ENCODE measurements at places on chromosomes 16 and 17. TPM values are rescaled to one million over a fixed set of nuclear protein-coding genes. Genes with fewer than 3 reads are reported as not detected.
A peak's percentile ranks its signal among the peaks of the same experiment; 100 is the strongest.

DNA sequence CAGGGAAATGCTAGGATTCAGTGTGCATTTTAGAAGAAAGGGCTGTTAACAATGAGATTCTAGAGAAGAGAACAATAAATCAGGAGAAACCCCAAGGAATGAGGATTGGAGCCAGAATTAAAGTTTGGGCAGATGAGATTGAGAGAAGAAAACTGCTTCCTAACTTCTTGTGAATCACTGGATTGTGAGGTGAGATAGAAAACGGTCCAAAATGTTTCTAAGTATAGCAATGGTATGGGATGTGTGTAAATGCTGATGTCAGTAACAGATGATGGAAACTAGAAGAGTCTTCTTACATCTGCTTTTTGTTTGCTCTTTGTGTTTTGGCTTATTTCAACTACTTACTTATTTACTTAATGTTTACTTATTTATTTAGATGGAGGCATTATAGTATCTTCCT, 123.0 kb downstream of the KCNJ2 start:
- H3K4me1 ChIP-seq, result no peaks in the 10 kb centered on the region
- H3K27ac ChIP-seq, result no peak overlapping the region
- no peak overlapping the region for H3K4me3 ChIP-seq
- no peaks in the 10 kb centered on the region for H3K36me3 ChIP-seq

- no peaks in the 10 kb centered on the region for H3K36me3 ChIP-seq
- H3K27ac ChIP-seq, result no peak overlapping the region
- no peaks in the 10 kb centered on the region for H3K27me3 ChIP-seq
- H3K4me3 ChIP-seq, result no peak overlapping the region
- DNase-seq, result no peak
Observed at GRCh38 chr16:60166-60565, 6.5 kb downstream of the SNRNP25 start.

DNA sequence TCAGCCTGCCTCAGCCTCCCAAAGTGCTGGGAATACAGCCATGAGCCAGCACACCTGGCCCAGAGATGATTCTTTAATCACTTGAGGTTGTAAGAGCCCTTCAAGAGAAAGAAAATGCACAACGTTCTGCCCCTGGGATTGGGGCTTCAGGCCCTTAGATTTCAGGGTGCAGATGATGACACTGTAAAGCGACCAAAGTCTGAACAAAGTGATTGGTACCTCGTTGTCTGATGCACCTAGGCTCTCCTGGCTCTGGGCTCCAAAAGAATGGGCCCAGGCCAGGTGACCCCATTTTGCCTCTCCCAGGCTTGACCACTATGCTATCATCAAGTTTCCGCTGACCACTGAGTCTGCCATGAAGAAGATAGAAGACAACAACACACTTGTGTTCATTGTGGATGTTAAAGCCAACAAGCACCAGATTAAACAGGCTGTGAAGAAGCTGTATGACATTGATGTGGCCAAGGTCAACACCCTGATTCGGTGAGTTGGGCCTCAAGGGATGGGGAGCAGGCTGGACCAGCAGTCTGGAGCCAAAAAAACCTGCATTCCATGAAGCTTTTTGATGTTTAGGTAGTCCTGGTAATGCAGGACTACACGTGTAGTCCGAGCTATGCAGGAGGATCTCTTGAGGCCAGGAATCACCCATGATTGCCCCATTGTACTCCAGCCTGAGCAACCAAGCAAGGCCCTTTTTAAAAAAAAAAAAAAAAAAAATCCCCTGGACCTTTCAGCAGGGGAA, 2.8 kb downstream of the RPL23A start:
- H3K27me3 ChIP-seq, result no peaks in the 10 kb centered on the region
- H3K27ac ChIP-seq, result no peak overlapping the region
- H3K4me1 ChIP-seq, result peaks cover 2% of the 10 kb centered on the region
- H3K36me3 ChIP-seq, result peaks cover 5% of the 10 kb centered on the region

GRCh38 chr17:18968945-18969887, 17.3 kb downstream of the SLC5A10 start:
- no peak overlapping the region for H3K4me3 ChIP-seq
- H3K4me1 ChIP-seq, result peaks cover 3% of the 10 kb centered on the region
- H3K27ac ChIP-seq, result peak overlapping the region; percentile 42

DNA sequence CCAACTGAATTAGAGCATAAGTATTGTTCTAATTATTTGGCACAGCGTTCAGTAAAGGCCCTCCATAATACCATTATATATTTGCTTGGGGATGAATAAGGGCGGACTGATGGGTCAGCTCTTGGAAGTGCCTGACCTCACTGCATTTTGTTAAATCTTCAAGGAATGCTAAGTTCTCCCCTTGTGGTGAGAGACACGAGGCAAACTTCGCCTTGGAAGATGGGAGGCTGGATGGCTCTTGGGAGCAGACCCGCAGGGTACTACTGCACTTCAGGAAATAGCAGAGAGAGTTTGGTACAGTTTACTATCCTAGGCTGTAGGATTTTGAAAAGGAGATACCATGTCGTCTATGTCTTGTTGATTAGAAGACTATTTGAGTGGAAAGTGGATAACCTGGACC, 87.0 kb upstream of the RPRML start:
- peak; percentile 5 for DNase-seq
- no peaks in the 10 kb centered on the region for H3K27me3 ChIP-seq
- no peak overlapping the region for H3K4me3 ChIP-seq

DNA sequence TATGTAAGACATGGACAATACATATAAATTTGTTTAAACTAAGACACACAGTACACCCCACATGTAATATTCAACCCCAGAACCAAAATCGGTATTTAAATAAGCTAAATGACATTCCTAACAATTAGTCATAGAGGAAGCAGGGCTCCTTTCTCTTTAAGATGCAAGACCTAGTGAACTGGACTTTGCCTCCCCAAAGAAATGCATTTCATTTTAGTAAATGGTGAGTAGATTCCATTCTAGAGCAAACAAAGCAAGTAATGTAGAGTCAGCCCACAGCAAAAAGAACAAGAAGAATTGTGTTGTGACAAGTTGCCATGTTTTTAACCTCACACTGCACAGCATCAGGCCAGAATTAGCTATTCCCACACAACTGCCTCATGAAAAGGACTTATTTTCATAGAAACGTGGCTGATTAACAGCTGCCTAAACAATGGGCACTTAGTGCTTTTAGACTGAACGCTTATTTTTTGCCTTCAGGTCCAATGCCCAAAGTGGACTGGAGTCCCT, 14.4 kb downstream of the DNAJC7 start:
- no peaks in the 10 kb centered on the region for H3K27me3 ChIP-seq
- H3K4me3 ChIP-seq, result no peak overlapping the region
- H3K27ac ChIP-seq, result no peak overlapping the region
- H3K4me1 ChIP-seq, result peaks cover 16% of the 10 kb centered on the region
- DNase-seq, result peak; percentile 80

GRCh38 chr16:8798174-8798527, 512 bp downstream of the PMM2 start:
- H3K4me1 ChIP-seq, result peaks cover 31% of the 10 kb centered on the region
- no peaks in the 10 kb centered on the region for H3K27me3 ChIP-seq
- peaks cover 6% of the 10 kb centered on the region for H3K36me3 ChIP-seq
- H3K27ac ChIP-seq, result peak overlapping the region; percentile 93

GRCh38 chr16:4684763-4685162, 8.6 kb upstream of the NUDT16L1 start:
- H3K4me3 ChIP-seq, result no peak overlapping the region
- DNase-seq, result no peak

DNA sequence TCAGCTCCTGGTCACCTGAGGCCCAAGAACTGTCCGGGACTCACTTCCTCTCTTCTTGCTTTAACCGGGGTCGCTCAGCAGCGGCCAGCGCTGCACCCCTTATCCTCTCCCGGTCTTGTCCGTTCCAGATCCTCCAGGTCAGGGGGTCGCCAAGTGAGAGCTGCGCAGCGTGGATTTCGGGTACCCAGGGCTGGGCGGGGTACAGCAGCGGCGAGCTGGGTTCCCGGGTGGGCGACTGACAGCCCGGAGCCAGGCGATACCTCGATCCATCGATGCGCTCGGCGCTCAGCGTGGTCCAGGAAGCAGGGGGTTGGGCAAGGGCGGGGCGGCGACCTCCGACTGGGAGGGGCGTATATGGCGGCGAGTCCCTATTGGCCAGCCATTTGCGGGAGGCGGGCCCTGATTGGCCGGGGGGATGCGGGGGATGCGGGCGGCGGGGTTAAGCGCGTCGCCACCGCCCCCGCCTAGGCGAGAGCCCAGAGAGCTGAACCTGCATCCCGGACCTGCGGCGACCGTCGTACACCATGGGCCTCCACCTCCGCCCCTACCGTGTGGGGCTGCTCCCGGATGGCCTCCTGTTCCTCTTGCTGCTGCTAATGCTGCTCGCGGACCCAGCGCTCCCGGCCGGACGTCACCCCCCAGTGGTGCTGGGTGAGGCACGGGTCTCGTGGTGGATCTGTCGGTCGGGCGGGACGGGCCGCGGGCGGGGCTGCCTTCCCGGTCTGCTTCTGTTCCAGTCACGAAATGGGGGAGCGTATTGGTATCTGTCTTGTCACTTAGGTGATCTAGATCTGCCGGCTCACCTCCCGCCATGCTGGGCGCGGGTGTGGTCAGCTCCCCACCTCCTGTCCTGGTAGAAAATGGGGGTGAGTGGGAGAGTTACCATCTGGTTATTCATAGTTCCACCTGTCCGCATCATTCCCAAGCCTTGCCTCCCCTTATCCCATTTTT, at the start of gene PLA2G15:
Gene PLA2G15, plus strand, starts transcription at position 471 of the 951 bp plus-strand sequence. Its CDS starts 54 bp downstream, at position 525.
- H3K27me3 ChIP-seq, result no peaks in the 10 kb centered on the region
- H3K27ac ChIP-seq, result peak within 1 kb of the TSS; percentile 8
- no peaks in the 10 kb centered on the region for H3K36me3 ChIP-seq

DNA sequence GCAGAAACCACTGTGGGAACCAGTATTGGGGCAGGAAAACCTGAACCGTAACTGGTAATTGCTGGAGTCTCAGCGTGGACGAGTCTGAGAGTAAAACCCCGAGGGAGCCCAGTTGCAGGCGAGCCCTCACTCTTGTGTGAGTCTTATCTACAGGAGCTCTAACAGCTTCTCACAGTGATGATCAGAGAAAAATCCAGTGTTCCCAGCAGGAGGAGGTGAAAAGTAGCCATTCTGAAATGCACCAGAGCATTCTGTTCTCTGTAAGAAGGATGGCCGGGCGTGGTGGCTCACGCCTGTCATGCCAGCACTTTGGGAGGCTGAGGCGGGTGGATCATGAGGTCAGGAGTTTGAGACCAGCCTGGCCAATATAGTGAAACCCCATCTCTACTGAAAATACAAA, 161.2 kb downstream of the COPRS start:
- no peaks in the 10 kb centered on the region for H3K4me1 ChIP-seq
- no peak overlapping the region for H3K4me3 ChIP-seq
- DNase-seq, result no peak
- no peaks in the 10 kb centered on the region for H3K36me3 ChIP-seq

GRCh38 chr17:63075969-63076368, 109.9 kb downstream of the TANC2 start:
- no peak overlapping the region for H3K27ac ChIP-seq
- H3K4me3 ChIP-seq, result no peak overlapping the region
- no peaks in the 10 kb centered on the region for H3K4me1 ChIP-seq

- no peak overlapping the region for H3K27ac ChIP-seq
- DNase-seq, result no peak
- no peak overlapping the region for H3K4me3 ChIP-seq
- H3K4me1 ChIP-seq, result no peaks in the 10 kb centered on the region
- no peaks in the 10 kb centered on the region for H3K27me3 ChIP-seq
Observed at GRCh38 chr16:88116121-88116520, 164.9 kb downstream of the BANP start.

GRCh38 chr16:51450376-51450775, 299.3 kb upstream of the SALL1 start:
- no peaks in the 10 kb centered on the region for H3K4me1 ChIP-seq
- H3K4me3 ChIP-seq, result no peak overlapping the region
- H3K27me3 ChIP-seq, result no peaks in the 10 kb centered on the region
- DNase-seq, result no peak

- no peaks in the 10 kb centered on the region for H3K36me3 ChIP-seq
- H3K4me3 ChIP-seq, result peak overlapping the region; percentile 13
- H3K27me3 ChIP-seq, result no peaks in the 10 kb centered on the region
- no peak overlapping the region for H3K27ac ChIP-seq
Observed at GRCh38 chr16:88770461-88771293, 14.3 kb downstream of the PIEZO1 start.

DNA sequence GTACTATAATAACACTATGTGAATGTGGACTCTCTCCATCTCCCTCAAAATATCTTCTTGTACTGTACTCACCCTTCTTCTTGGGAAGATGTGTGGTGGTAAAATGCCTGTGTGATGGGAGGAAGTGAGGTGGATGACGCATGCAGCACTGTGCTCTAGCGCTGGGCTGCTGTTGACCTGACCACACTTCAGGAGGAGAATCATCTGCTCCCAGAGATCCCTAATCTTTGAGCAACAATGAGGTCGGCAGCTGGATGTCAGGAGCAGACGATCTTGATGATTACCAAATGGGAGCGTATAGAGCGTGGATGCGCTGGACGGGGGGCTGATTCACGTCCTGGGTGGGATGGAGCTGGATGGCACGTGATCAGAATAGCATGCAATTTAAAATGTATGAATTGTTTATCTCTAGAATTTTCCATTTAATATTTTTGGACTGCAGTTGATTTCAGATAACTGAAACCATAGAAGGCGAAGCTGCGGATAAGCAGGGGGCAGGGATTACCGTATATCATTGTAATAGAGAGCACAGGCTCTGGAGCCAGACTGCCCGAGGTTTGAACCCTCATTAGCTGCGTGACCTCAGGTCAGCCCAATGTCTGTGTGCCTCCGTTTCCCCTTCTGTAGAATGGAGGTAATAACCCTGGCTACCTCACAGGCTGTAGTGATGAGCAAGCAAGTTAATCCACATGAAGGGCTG, 23.7 kb upstream of the CYLD start:
- H3K27ac ChIP-seq, result no peak overlapping the region
- DNase-seq, result no peak
- H3K27me3 ChIP-seq, result no peaks in the 10 kb centered on the region
- no peaks in the 10 kb centered on the region for H3K36me3 ChIP-seq
- H3K4me3 ChIP-seq, result no peak overlapping the region

GRCh38 chr17:78396441-78397337, 18.2 kb downstream of the PGS1 start:
- H3K4me1 ChIP-seq, result no peaks in the 10 kb centered on the region
- no peaks in the 10 kb centered on the region for H3K27me3 ChIP-seq
- no peak overlapping the region for H3K4me3 ChIP-seq
- DNase-seq, result no peak

DNA sequence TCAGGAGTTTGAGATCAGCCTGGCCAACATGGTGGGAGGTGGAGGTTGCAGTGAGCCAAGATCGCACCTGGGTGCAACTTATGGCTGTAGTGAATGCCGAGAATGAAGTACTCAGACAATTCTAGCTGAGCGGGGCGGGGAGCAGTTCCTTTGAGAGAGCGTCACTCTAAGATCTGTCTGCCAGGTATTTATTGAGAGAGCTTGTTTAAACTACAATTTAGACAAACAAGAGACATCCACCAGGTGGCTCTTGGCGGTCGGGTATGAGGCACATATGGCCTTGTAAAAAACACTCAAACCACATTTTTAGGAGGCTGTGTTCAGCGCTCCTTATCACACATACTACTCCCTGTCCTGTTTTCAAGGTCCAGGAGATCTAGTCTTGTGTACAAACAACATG, 40.6 kb upstream of the CDH1 start:
- DNase-seq, result peak; percentile 16
- H3K27ac ChIP-seq, result no peak overlapping the region
- H3K36me3 ChIP-seq, result no peaks in the 10 kb centered on the region
- H3K4me3 ChIP-seq, result no peak overlapping the region

Gene CNEP1R1
- polyA plus RNA-seq, result 22.5 TPM

Gene LGALS9B
- 5.7 TPM for polyA plus RNA-seq

Gene TMEM88
- 5.6 TPM for polyA plus RNA-seq

Gene MILR1
- polyA plus RNA-seq, result 2.0 TPM

Gene MEIOB
- polyA plus RNA-seq, result 0.34 TPM

Gene RCVRN
- 0.38 TPM for polyA plus RNA-seq

Gene EPOP
- polyA plus RNA-seq, result 1.3 TPM

Gene RAI1
- polyA plus RNA-seq, result 3.1 TPM

Gene CCL22
- polyA plus RNA-seq, result 0.16 TPM

Gene MYL11
- polyA plus RNA-seq, result 26.3 TPM

Gene EIF1
- 533 TPM for polyA plus RNA-seq
